Upper lobe of left lung (tissue), 6 donors: ENCODE measurements at places on chromosomes 12 and 14.

DNA sequence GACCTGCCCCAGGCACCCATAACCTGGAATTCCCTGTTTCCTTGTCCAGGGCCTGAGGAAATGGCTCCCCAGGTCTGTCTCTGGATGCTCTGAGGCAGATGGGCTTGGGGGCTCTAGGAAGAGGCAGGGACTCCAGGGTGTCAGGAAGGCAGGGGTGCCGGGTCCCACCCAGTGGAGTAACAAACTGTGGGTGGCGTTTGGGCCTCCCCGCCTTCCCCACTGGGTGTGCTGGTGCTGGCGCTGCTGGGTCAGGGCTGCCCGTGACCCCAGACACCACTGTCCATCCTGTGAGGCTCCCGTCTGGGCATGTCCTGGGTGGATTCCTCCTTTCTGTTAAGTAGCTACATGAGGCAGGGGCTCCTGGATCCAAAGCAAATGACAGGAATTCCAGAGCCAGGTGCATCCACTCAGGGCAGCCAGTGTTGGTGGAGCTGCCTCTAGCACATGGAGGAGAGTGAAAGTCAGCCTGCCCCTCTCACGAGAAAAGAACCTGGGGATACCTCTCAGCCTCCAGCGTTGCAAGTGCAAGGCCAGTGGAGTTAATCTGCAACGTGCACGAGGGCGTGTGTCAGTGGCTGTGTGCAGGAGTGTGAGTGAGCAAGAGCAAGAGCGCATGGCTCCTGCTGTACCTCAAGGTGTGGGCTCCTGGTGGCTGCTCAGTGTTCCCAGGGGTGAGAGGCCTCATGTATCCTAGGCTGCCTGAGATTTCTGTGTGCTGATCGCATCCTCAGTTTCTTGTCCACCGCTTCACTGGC, 403.1 kb downstream of the TMEM121 start:
- H3K4me1 ChIP-seq, result no peaks in the 10 kb centered on the region
- no peaks in the 10 kb centered on the region for H3K27me3 ChIP-seq
- H3K27ac ChIP-seq, result no peak overlapping the region
- H3K4me3 ChIP-seq, result no peak overlapping the region
- H3K36me3 ChIP-seq, result no peaks in the 10 kb centered on the region
- DNase-seq, result peak; percentile 17

DNA sequence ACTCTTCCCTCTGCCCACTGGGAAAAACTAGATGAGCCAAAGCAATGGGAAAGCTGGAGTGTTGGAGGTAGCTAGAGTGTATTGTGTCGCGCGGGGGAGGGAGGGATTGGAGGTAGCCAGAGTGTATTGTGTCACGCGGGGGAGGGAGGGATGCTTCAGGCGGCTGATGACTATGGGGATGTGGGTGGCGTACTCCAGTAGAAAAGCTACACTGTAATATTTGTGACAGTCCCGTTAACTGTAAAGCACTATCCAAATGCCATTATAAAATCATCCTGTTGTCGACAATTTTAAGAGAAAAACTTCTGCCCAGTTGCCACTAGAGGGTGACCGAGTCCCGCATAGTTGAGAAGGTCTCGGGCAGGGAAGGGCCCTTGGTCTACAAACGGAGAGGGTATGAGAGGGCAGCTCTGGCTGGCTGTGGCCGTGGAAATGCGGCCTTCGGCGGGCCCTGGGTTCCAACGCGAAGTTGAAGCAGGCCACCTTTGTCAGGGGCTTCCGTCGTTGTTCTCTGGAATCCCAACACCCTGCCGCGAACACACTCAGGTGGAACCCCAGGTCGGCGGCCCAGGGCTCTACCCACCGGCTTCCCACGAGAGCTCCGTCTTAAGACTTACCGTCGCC, 15.1 kb upstream of the PLEK2 start:
- no peaks in the 10 kb centered on the region for H3K36me3 ChIP-seq
- H3K27ac ChIP-seq, result no peak overlapping the region
- H3K4me3 ChIP-seq, result no peak overlapping the region
- no peaks in the 10 kb centered on the region for H3K27me3 ChIP-seq

DNA sequence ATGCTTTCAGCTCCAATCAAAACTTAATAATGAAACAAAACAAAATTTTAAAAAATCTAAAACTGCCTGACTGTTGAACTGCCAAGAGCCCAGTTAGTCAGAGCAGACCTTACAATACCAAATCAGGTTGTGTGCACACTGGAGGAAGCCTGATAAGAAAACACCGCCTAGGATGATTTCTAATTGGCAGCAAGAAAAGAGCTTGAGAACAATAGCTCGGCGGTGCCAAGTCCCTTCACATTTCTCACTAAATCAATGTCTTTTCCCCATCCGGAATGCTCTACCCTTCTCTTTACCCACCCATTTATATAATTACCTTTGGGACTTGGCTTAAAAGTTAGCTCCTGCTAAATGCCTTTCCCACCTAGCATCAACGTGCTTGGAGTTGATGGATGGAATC, 256.7 kb downstream of the C12orf75 start:
- H3K36me3 ChIP-seq, result no peaks in the 10 kb centered on the region
- DNase-seq, result no peak
- H3K4me1 ChIP-seq, result no peaks in the 10 kb centered on the region
- H3K27ac ChIP-seq, result no peak overlapping the region
- no peaks in the 10 kb centered on the region for H3K27me3 ChIP-seq

GRCh38 chr12:64673490-64674169, 63.3 kb downstream of the RASSF3 start:
- H3K4me1 ChIP-seq, result peaks cover 94% of the 10 kb centered on the region
- H3K27me3 ChIP-seq, result no peaks in the 10 kb centered on the region

- H3K36me3 ChIP-seq, result no peaks in the 10 kb centered on the region
- no peaks in the 10 kb centered on the region for H3K4me1 ChIP-seq
- H3K27me3 ChIP-seq, result no peaks in the 10 kb centered on the region
- no peak overlapping the region for H3K27ac ChIP-seq
- DNase-seq, result no peak
These were observed 33.9 kb upstream of the NAV3 start for GRCh38 chr12:77796775-77797174.

DNA sequence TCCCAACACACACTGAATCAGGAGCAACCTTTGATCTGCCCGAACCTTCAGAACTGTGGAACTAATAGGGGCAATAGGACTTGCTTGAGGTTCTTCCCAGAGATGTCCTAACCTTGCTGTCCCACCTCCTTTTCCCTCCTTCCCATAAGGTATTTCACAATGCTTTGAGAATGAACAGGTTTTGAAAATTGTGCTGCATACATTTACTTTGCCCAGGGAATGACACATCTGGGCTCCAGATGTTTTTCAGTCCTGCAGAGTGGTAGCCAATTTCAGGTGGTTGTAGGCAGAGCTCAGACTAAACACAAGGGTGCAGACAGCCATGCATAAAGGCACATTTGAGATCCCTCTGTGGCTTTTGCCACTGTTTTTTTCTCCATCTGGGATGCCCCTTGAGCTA, 206.7 kb upstream of the PWP1 start:
- H3K36me3 ChIP-seq, result no peaks in the 10 kb centered on the region
- no peak overlapping the region for H3K4me3 ChIP-seq
- H3K27me3 ChIP-seq, result no peaks in the 10 kb centered on the region

DNA sequence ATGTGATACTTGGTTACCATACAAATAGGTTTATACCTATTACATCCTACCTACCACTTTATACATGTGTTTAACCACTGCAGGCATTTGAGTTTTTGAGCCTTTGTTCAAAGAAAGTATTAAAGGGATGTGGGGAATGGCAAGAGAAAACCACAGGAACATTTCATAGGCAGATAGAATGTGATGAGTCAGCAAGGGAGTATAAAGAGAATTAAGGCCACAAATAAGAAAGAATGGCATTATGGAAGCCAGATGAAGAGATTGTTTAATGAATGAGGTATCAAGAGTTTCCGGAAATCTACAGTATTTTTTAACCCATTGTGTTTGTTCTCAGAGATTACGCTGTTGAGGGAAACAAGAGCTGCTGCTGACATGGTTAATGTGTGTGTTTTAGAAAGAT, 66.9 kb downstream of the METTL25 start:
- no peak overlapping the region for H3K27ac ChIP-seq
- no peaks in the 10 kb centered on the region for H3K4me1 ChIP-seq
- no peak for DNase-seq

GRCh38 chr14:81567302-81567701, 33.6 kb upstream of the SEL1L start:
- H3K27ac ChIP-seq, result no peak overlapping the region

- no peak overlapping the region for H3K27ac ChIP-seq
- H3K4me3 ChIP-seq, result no peak overlapping the region
- peaks cover 26% of the 10 kb centered on the region for H3K4me1 ChIP-seq
- H3K27me3 ChIP-seq, result no peaks in the 10 kb centered on the region
- no peaks in the 10 kb centered on the region for H3K36me3 ChIP-seq
These were observed 22.1 kb downstream of the CCDC85C start for GRCh38 chr14:99581938-99582337.

DNA sequence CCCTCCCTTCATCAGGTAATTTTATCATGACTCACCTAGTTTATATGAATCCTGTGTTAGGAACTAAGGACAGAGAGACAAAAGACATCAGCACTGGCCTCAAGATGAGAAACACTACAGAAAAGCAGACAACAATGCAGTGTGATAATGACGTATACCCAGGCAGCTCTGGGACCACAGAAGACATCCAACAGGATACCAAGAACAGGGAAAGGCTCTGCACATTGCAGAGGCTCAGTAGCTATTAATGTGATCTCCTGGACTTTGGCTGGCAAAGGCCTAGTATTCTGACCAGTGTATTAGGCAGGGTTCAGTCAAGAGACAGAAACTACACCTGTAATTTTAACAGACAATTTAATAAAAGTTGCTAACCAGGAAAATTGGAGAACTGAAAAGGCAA, 39.7 kb downstream of the CDK17 start:
- no peak overlapping the region for H3K27ac ChIP-seq
- no peaks in the 10 kb centered on the region for H3K36me3 ChIP-seq
- no peaks in the 10 kb centered on the region for H3K27me3 ChIP-seq
- no peak for DNase-seq

- no peaks in the 10 kb centered on the region for H3K27me3 ChIP-seq
- no peak for DNase-seq
- H3K4me1 ChIP-seq, result no peaks in the 10 kb centered on the region
These were observed 290.7 kb upstream of the TMPO start for GRCh38 chr12:98224584-98225221.

- no peak for DNase-seq
- no peaks in the 10 kb centered on the region for H3K27me3 ChIP-seq
- no peak overlapping the region for H3K27ac ChIP-seq
- H3K4me3 ChIP-seq, result no peak overlapping the region
- H3K36me3 ChIP-seq, result no peaks in the 10 kb centered on the region
These were observed 8.0 kb upstream of the PGAM5 start for GRCh38 chr12:132702640-132703039.

- no peaks in the 10 kb centered on the region for H3K36me3 ChIP-seq
- no peak for DNase-seq
- H3K27me3 ChIP-seq, result no peaks in the 10 kb centered on the region
These were observed 56.9 kb upstream of the DCN start for GRCh38 chr12:91239481-91239880.

- no peaks in the 10 kb centered on the region for H3K27me3 ChIP-seq
- no peak overlapping the region for H3K27ac ChIP-seq
- no peaks in the 10 kb centered on the region for H3K36me3 ChIP-seq
- H3K4me1 ChIP-seq, result no peaks in the 10 kb centered on the region
These were observed 142.6 kb upstream of the CPSF6 start for GRCh38 chr12:69096669-69097335.

DNA sequence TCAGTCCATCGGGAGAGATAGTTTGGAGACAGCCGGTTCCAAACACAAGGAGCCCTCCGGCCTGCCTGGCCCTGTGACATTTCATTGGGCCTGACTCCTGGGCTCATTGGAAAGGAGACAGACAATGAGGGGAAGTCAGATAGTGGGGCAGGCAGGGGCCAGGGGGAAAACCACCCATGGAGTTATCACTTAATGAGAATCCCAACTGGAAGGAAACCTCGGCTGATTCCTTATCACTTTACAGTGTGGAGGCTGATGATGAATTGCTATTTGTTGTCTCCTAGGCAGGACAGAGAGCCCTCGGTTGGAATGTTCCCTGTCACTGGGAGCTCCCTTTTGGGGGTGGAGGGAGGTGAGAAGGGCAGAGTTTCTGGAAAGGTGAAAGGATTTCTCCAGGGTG, 44.4 kb downstream of the TBX5 start:
- H3K27me3 ChIP-seq, result no peaks in the 10 kb centered on the region
- no peaks in the 10 kb centered on the region for H3K4me1 ChIP-seq

GRCh38 chr14:53979747-53980642, 23.4 kb upstream of the BMP4 start:
- H3K4me1 ChIP-seq, result no peaks in the 10 kb centered on the region
- no peaks in the 10 kb centered on the region for H3K27me3 ChIP-seq
- DNase-seq, result no peak

GRCh38 chr14:72925171-72925759, 999 bp upstream of the DCAF4 start:
- H3K27ac ChIP-seq, result peak overlapping the region; percentile 31
- H3K4me1 ChIP-seq, result peaks cover 9% of the 10 kb centered on the region
- no peak for DNase-seq

GRCh38 chr14:65396082-65396910, 16.2 kb upstream of the FUT8 start:
- no peak for DNase-seq
- no peak overlapping the region for H3K27ac ChIP-seq
- H3K4me1 ChIP-seq, result no peaks in the 10 kb centered on the region
- no peaks in the 10 kb centered on the region for H3K27me3 ChIP-seq
- H3K4me3 ChIP-seq, result no peak overlapping the region

GRCh38 chr14:31476131-31476866, 11.5 kb downstream of the GPR33 start:
- H3K36me3 ChIP-seq, result no peaks in the 10 kb centered on the region
- no peak overlapping the region for H3K4me3 ChIP-seq
- H3K4me1 ChIP-seq, result no peaks in the 10 kb centered on the region
- no peak for DNase-seq
- H3K27ac ChIP-seq, result no peak overlapping the region
- no peaks in the 10 kb centered on the region for H3K27me3 ChIP-seq

GRCh38 chr12:88600272-88600671, 20.0 kb upstream of the KITLG start:
- no peak overlapping the region for H3K27ac ChIP-seq
- H3K27me3 ChIP-seq, result no peaks in the 10 kb centered on the region
- no peaks in the 10 kb centered on the region for H3K4me1 ChIP-seq

DNA sequence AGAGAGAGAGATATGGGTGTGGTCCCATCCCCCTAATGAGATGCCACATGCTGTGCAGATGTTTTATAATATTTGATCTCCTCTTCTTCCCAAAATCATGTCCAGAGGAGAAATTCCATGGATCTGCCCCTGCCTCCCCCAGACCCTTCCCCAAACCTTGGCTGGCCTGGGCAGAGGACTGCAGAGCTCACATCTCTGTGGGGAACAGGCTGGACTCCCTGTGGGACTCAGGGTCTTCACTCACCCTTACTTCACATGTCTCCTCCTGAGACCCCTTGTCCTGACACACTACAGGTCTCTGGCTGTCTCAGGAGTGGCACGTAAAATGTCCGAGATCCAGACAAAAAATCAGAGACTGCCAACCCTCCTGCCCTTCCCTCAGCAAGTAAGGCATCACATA, 76.0 kb upstream of the CAPRIN2 start:
- DNase-seq, result no peak
- no peaks in the 10 kb centered on the region for H3K27me3 ChIP-seq
- H3K4me1 ChIP-seq, result no peaks in the 10 kb centered on the region
- no peaks in the 10 kb centered on the region for H3K36me3 ChIP-seq
- H3K27ac ChIP-seq, result no peak overlapping the region
